Left ventricle myocardium inferior (tissue), 1 donor: ENCODE measurements at places on chromosomes 3 and 15.
A peak's percentile ranks its signal among the peaks of the same experiment; 100 is the strongest.

DNA sequence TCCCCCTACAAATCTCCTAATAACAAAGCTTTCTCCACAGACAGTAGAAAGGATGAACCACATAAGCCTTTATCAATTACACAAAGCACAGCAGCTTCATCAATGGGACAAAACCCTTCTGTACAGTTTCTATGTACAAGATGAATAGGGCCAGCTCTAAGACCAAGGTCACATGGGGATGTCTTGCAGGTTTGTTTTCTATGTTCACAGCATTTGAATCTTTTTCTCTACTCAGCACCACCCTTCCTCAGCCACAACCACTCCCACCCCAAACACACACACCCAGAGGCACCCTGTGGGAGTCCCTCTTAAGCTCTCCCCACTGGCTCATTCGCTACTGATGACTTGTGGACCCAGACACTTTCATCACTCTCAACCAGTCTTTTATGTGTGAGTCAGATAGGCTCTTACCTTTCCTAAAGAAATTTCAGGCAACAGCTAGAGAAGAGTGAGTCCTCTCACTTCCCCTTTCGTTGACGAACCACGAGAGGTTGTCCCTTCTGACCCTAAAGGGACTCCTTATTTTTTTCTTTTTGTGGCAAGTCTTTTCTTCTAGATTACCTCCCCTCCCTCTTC lies 57.9 kb downstream of the ARHGAP31 start:
- H3K4me3 ChIP-seq = no peak overlapping the region
- DNase-seq = no peak
- no peaks in the 10 kb centered on the region for H3K27me3 ChIP-seq
- H3K4me1 ChIP-seq = peaks cover 80% of the 10 kb centered on the region
- no peaks in the 10 kb centered on the region for H3K36me3 ChIP-seq
- peak overlapping the region; percentile 83 for H3K27ac ChIP-seq

DNA sequence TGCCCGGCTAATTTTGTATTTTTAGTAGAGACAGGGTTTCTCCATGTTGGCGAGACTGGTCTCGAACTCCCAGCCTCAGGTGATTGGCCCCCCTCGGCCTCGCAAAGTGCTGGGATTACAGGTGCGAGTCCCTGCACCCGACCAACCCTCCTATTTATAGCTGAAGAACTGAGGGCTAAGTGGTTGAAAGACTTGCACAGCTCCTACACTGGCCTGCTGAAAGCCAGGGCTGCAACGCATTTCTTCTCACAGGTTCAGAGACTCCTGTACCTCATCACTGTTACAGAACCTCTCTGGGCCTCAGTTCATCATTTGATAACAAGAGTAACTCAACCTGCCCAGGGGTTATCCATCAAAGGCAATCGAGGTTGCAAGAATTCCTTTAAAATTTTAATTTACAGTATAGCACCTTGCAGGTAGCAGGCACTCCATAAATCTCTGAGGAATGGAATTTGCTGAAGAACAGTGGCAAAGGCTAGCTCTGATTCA lies 626.5 kb upstream of the TBL1XR1 start:
- H3K27ac ChIP-seq = peak overlapping the region; percentile 66
- no peaks in the 10 kb centered on the region for H3K27me3 ChIP-seq
- H3K36me3 ChIP-seq = no peaks in the 10 kb centered on the region
- no peak overlapping the region for H3K4me3 ChIP-seq
- H3K4me1 ChIP-seq = peaks cover 43% of the 10 kb centered on the region

- no peaks in the 10 kb centered on the region for H3K27me3 ChIP-seq
- no peak overlapping the region for H3K27ac ChIP-seq
- H3K4me1 ChIP-seq = no peaks in the 10 kb centered on the region
- H3K36me3 ChIP-seq = no peaks in the 10 kb centered on the region
- H3K4me3 ChIP-seq = no peak overlapping the region
Measured at GRCh38 chr15:86677278-86677677, 597.6 kb downstream of the AGBL1 start.

- peaks cover 31% of the 10 kb centered on the region for H3K4me1 ChIP-seq
- peaks cover 81% of the 10 kb centered on the region for H3K36me3 ChIP-seq
- H3K27ac ChIP-seq = peak overlapping the region; percentile 6
- H3K4me3 ChIP-seq = no peak overlapping the region
Measured at GRCh38 chr3:47901280-47901833, 98.4 kb downstream of the DHX30 start.

DNA sequence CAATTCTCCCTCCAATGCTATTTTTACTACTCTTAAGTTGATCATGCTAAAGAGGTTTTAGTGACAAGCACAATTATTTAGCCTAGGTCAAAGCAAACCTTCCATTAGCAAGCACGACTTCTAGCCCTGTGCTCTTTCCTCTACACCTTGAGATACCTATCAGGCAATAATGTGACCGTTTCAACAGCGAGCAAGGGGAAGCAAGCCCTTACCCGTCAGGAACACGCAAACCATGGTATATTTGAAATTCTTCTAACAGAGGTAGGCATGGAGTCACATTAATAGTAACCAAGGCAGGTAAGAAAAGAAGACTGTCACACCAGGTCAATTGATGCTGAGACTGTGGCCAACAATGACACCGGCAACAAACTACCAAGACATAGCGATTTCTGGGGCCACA lies 68.9 kb upstream of the VGLL4 start:
- peaks cover 8% of the 10 kb centered on the region for H3K36me3 ChIP-seq
- no peaks in the 10 kb centered on the region for H3K27me3 ChIP-seq

GRCh38 chr3:51982352-51982837 lies 940 bp upstream of the ACY1 start:
- H3K4me1 ChIP-seq = peaks cover 36% of the 10 kb centered on the region
- no peaks in the 10 kb centered on the region for H3K36me3 ChIP-seq
- H3K4me3 ChIP-seq = peak overlapping the region; percentile 85
- H3K27me3 ChIP-seq = no peaks in the 10 kb centered on the region
- H3K27ac ChIP-seq = peak overlapping the region; percentile 99

DNA sequence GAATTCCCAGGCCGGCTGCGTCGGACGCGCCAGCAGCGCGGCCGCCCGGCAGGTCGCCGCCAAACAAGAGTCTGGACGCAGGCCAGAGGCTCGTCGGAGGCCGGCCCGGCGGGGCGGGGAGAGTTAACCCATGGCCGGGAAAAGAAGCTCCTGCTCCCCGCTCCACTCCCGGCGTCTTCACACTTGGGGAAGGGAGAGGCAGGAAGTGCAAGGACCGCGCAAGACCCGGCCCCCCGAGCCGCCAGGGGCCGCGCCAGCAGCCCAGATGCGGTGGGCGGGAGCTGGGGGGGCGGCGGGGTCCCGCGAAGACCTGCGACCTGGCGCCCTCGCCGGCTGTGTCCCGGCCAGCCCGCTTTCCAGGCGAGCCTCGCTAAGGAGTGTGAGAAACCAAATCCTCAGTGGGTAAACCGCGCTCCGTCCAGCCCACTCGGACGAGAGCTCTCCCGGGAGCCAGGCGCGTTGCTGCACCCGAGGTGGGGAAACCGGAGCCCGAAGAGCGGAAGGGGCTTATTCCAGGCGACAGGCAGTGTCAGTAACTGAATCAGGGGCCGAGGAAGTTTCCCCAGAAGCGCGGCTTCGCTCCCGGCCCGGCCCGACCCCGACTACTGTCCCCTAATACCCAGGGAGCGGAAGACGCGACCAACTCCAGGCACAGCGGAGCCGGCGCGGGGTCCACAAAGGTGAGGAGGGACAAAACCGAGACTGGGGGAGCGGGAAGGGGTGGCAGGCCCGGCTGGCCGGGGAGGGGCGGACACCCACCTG lies 721 bp downstream of the ADAMTS7 start:
- peak overlapping the region; percentile 93 for H3K27ac ChIP-seq
- H3K4me1 ChIP-seq = peaks cover 41% of the 10 kb centered on the region
- H3K4me3 ChIP-seq = peak overlapping the region; percentile 96
- H3K36me3 ChIP-seq = no peaks in the 10 kb centered on the region
